Melanocyte of skin (primary cell): ENCODE measurements at places on chromosomes 16 and 17. TPM values are rescaled to one million over a fixed set of nuclear protein-coding genes. Genes with fewer than 3 reads are reported as not detected.

Gene FBXL19
- total RNA-seq, result 13.4 and 24.0 TPM in 2 replicates

Gene MRM1
- 5.7 and 8.9 TPM in 2 replicates for total RNA-seq

Gene CRYM
- 0.31 and 0.67 TPM in 2 replicates for total RNA-seq

Gene KRT28
- not detected in 2 replicates for total RNA-seq

Gene ATP6V0D1
- total RNA-seq, result 161 and 301 TPM in 2 replicates
